ENCODE measurements at places on chromosomes 3 and 15. TPM values are rescaled to one million over a fixed set of nuclear protein-coding genes. Genes with fewer than 3 reads are reported as not detected.

Gene SLCO2A1
- total RNA-seq = 0.62 TPM

Gene OXSM
- total RNA-seq = 0.28 TPM

Gene UROC1
- not detected for total RNA-seq

Gene CMTM8
- total RNA-seq = 9.8 TPM

All from Panc1 (cell line).